ENCODE measurements at places on chromosomes 5 and 9.

- no peak for DNase-seq
Measured at GRCh38 chr5:73363911-73364730, 84.5 kb downstream of the FOXD1 start.

- DNase-seq, result no peak
Measured at GRCh38 chr5:62341783-62342475, 35.9 kb downstream of the KIF2A start.

DNA sequence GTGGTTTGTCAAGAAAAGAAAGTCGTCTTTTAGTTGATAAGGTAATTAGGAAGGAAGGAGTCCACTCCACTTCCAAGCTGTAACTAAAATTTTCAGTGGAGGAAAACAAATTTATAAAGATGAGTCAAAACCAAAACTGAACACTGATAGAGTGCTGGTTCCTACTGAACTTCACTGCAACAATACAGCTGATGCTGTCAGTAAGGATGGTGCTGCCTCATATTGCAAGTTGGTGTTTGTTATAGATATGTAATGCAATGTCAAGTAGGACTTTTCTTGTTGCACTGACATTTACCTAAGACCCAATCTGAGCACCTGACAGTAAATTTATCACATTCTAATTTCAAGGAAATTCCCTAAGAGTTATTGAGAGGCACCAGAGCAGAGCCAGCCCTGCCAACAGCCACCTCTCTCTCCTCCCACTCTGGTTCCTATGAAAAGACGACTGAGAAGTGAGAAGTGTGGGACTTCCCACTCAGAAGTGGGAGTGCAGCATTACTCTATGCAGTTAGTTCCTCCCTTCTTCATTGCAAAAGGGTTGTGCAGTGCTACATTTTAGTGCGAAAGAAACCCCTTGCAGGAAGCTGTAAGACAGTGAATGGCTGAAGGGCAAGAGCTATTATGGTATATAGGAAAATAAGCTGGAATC is 350.8 kb downstream of the NFIB start:
- no peak for DNase-seq

- DNase-seq, result no peak
Measured at GRCh38 chr5:79171635-79172245, 60.1 kb downstream of the BHMT start.

- DNase-seq, result no peak
Measured at GRCh38 chr9:82423700-82424099, 435.1 kb downstream of the SPATA31D1 start.

DNA sequence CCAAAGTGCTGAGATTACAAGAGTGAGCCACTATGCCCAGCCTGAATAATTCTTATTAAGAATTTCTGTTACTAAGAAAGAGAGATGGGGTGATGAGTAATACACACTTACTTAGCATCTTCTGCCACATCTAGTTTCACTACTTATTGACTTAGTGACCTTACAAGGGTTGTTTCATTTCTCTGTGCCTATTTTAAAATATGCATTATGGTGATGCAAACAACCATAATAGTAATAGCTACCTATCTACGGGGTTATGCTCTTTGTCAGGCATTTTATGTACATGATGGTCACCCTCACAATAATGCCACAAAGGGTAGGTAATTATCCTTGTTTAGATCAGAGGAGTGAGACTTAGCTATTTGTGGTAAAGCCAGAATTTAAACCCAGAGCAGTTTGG is 499.0 kb upstream of the SGCD start:
- DNase-seq, result no peak

DNA sequence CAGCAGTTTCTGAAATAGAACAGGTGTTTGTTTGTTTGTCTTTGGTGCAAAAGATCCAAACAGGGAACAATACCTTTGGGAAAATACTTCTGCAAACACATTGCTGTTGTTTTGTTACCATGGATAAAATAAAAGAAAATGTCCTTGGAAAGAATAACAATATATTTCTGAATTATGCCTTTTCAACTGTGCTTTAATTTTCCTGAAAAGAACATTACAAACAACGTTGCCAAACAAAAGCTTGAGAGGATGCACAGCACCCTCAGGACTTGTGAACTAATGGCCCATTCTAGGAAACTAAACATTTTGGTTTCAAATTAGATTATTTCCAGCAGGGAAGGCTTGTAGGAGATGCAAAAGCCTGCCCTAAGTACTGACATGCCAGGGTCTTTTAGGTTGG is 967.2 kb downstream of the TLE4 start:
- DNase-seq, result no peak

DNA sequence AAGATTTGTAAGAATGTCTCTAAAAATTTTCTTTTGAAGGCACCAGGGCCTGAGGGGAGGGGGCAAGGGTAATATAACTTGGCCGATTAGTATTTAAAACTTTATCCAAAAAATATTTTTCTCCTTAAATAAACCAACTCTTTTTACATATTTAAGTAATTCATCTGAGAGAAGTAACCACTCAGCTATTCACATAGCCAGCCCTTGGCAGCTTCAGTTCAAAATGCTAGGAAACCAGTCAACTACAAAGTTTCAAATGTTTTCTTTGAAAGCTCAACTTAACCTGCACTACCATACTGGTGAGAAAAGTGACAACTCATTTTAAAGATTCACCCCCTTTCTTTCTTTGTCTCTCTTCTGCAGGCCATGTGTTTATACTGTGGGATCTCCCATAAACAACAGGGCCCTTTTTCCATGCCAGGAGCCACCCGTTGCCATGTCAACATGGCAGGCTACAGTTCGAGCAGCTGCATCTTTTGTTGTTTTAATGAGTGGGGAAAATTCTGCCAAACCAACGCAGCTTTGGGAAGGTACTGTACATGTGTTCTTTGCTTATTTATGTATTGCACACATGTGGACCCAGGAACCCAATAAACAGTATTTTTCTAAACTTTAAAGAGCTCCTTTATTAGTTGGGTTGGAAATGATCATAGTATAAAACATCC is 46.3 kb downstream of the AOPEP start:
- DNase-seq, result no peak

- no peak for DNase-seq
Measured at GRCh38 chr5:133079048-133079447, 27.2 kb downstream of the HSPA4 start.

GRCh38 chr9:77170991-77171699 is 6.2 kb upstream of the VPS13A start:
- DNase-seq, result no peak

DNA sequence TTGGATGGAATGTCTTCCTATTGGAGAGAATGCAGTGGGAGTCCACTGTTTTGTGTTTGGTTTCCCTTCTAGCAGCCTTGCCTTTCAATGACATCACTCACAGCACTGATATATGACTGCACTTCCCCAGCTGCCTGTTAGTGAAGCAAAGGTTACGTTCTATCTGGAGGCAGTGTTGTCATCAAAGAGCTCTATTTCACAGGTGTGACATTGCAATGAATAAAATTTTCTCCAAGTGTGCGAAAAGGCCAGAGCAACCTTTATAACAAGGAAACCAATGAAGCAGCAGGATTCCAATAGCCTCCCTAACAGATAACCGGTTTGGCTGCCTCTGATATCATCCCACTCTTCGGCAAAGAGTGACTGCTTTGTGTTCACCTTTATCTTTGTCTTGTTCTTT is 523.5 kb upstream of the ZNF608 start:
- DNase-seq, result no peak

DNA sequence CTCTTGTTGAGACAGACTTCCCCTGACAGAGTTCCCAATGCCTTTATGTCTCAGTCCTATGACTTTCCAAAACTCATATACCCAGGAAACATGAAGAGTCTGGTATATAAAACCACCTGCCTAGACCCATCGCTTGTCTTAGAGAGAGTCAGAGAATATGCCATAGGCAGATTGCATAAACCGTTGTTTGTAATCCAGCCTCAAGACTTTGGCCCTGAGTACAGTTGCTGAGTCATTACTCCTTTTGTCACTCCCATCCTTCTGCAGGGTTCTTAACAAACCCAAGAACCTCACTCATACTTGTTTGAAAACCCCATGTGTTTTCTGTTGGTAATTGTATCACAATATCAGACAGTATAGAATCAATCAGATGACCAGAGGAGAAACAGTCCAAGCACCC is 616.3 kb downstream of the SLCO4C1 start:
- no peak for DNase-seq

DNA sequence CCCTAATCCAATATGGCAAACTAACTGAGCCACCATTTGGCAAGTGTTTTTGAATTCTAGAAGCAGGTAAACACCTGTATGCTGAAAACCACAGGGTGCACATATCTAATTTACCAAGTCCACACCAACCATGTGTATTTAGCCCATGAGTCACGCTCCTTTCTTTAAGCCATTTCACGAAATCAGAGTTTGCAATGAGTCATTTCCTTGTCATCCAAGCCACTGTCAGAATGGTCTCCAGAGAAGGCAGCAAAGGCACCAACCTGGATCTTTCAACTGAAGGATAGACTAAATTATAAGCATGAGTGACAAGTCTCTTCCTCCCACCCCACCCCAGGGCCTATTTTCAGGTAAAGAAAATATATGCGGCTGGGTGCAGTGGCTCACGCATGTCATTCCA is 110.0 kb downstream of the PAX5 start:
- DNase-seq, result no peak

DNA sequence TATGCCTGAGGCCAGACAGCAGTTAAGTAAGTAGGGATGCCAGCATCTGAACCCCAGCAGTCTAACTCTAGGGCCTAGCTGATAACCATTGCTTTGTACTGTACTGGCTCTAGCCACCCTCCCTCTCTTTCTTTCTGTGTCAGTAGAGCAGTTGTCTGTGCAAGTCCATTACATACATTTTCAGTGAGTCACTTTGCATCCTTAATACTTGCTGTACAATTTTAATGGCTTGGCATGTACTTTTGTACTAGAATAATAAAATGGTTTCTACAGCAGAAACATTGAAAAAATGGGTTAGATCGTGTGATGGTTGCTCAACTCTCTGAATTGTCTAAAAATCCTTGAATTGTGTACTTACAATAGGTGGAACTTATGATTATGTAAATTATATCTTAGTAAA is 1.5 kb upstream of the TTC39B start:
- no peak for DNase-seq

DNA sequence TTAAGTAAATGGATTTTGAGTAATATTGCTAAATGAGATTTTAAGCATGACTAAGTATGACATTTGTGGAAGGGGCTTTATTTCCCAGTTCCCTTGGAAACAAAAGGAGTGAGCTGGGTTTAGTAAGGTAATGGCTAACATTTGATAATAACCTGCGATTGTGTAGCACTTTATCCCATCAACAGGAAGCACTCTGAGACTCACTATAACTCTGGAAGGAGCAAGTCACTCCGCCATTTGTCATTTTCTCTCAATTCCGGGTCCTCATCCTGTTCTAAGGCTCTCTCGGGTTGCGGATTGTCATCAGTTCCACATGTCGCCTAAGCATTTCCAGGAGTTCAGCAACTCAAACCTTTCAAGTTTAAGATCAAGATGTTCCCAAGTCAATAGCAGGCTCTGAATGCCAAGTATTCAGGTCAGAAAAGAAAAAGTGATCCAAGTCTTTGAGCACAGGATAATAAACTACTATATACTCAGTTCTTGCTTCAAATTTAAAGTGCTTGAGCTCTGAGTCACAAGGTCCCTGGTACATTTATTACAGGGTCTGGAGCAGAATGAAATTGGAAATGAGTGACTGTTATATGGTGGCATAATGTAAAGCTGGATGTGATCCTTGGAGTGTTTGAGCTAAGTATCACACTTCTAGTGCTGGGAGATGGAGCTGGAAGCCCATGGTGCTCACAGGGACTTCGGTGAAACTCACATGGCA is 39.3 kb downstream of the CAPSL start:
- DNase-seq, result no peak

- DNase-seq, result no peak
Measured at GRCh38 chr5:119347574-119347973, 8.2 kb upstream of the TNFAIP8 start.

- no peak for DNase-seq
Measured at GRCh38 chr5:86030753-86031152, 587.0 kb upstream of the COX7C start.

DNA sequence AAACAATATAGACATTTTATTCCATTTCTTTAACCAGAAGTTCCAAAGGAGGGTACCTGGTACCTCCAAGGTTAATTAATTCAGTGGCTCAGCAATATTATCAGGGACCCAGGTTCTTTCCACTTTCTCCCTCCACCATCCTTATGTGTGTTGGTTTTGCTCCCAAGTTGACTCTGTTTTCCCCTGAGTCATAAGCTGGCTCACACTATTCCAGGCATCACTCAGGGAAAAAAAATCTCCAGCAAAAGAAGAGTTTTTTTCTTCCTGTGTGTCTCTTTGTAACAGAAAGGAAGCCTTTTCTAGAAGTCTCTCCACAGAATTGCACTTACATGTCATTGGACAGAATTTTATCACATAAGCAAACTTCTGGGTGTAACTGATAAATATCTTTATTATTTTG is 31.2 kb upstream of the GALNT10 start:
- no peak for DNase-seq

- no peak for DNase-seq
Measured at GRCh38 chr9:136745389-136746154, 2.8 kb downstream of the LCN6 start.

- no peak for DNase-seq
Measured at GRCh38 chr5:10726913-10727517, 34.0 kb downstream of the DAP start.

DNA sequence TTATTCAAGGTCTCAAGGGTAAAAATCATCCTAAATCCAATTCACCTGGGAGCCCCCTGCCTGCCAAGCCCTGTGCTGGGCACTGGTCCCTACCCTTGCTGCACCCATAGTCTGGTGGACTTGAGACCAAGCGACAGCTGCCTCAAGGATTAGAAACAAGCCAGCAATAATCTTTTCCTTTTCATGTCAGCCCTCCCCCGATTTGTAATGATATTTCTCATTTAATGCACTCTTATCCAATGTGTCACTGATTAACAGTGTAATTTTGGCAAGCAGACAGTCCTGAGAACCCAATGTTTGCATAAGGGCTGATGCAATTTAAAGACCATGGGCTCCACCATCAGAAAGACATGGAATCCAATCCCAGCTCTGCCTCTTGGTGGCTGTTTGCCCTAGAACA is 108.9 kb downstream of the ACTL7B start:
- DNase-seq, result no peak

DNA sequence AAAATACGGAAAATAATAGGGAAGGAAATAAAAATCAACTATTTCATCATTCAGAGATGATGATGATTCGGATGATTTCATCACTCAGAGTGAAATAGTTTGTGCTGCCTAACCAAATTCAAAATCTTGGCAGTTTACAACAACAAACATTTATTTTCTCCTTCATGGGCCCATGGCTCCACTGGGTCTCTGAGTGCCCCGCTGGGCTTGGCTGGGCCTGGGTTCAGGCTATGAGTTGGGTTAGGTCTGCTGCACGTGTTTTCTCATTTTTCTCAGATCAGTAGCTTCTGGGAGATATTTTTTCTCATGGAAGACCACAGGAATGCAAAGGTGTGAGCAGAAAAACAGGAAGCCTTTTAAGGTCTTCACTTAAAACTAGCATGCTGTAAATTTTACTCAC is 24.0 kb upstream of the F2RL1 start:
- DNase-seq, result no peak

- DNase-seq, result no peak
Measured at GRCh38 chr5:157568222-157568621, 7.4 kb downstream of the ADAM19 start.

GRCh38 chr9:76713381-76713780 is 50.9 kb upstream of the PCA3 start:
- DNase-seq, result no peak

GRCh38 chr5:119220576-119221197 is 135.1 kb upstream of the TNFAIP8 start:
- DNase-seq, result no peak
